ENCODE measurements at places on chromosomes 2 and 18.

DNA sequence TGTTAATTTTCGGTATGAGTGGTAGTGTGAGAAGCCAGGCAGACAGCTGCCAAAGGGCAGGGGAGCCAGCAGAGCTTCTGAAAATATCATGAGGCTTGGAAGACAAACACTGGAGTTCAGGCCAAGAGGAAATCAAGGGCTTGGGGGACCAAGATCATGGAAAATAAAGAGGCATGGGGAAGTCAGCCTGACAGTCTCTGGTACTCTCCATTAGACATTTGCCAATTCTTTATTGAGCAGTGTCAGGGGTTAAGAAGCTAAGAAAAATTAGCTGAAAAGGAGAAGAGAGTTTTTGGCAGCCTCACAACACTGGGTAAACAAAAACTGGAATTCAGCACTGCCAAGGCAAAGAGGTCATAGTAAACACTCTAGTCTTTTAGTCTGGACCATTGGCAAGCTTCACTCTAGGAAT lies 612.7 kb downstream of the EPHA4 start:
- no peak for DNase-seq

GRCh38 chr2:231877533-231878456 lies 48.4 kb downstream of the NPPC start:
- no peak for DNase-seq

- DNase-seq, result no peak
Measured at GRCh38 chr18:56470406-56471351, 167.7 kb downstream of the TXNL1 start.

- DNase-seq, result no peak
Measured at GRCh38 chr18:63290166-63290820, 29.3 kb downstream of the BCL2 start.

DNA sequence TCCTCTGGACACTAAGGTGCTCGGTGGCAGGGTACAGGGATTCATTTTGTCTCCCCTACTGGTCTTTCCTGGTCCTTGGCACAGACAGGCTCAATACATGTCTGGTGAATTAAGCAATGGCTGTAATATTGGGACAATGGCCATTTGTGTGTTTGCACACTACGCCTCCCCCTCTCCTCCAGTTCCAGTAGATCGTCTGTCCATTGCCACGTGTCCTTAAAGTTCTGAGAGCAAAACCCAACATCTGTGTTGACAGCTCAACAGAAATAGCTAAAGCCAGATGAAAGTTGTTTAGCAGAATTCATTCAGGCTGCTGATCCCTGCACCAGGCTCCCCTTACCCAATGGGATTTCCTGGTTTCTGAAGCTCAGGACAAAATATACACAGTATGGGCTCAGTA lies 9.0 kb upstream of the FABP1 start:
- DNase-seq, result no peak

All from AG08396 (cell line).